GM06990 (cell line): ENCODE measurements at places on chromosomes 11 and 22.

GRCh38 chr11:27868226-27868625 lies 168.0 kb upstream of the BDNF start:
- DNase-seq = no peak

DNA sequence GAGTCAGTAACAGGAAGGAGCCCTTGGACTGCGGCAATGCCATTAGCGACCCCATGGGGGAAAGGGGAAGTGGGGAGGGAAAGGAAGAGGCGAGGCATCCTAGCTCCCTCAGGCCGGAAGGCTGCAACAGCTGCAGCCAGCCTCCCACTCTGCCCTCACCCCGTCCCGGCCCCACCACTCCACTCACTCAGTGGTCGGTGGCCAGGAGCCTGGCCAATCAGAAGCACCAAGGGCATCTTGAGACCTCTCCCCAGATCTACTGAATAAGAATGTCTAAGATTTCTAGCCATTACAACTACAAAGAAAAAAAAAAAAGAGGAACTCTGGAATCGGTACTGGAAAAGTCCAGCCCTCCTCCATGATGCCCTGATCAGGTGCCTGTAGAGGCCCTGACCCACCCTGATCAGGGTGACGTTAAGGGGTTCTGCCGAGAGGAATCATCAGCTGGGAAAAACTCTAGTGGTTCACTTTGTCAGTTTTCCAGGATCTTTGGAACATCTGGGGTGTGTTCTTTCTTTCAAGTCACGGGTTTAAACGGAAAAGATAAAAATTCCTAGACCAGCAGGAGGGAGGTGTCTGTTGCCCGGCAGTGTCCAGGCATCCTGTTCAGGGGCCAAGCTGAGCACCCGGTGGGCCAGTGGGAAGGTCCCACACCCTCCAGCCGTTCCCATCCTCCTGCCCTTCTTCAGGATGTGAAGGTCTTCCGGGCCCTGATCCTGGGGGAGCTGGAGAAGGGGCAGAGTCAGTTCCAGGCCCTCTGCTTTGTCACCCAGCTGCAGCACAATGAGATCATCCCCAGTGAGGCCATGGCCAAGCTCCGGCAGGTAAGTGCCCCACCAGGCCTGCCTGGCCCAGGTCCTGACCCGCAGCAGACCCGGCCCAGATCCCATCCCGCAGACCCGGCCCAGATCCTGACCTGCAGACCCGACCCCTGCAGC lies 14.4 kb downstream of the OAF start:
- no peak for DNase-seq

DNA sequence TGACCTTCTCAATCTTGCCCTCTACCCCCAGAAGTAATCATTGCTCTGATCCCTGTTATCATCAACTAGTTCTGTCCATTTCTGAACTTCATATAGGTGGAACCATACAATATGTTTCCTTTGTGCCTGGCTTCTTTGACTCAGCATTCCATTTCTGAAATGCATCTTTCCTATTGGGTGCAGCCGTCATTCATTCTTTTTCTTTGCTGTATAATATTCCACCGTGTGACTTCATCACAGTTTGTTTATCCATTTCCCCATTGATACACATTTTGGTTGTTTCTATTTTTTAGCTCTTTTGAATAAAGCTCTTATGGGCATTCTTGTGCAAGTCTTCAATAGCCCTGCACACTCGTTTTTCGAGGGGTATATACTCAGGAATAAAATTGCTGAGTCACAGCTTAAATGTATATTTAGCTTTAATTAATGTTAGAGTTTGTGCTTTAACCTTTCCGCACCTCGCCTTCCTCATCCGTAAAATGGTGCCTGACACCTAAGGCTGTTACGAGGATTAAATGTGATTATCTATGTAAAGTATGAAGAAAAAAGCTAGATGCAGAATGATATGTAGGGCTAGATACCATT lies 491.6 kb downstream of the MIAT start:
- DNase-seq = no peak

GRCh38 chr11:59822989-59823566 lies 12.5 kb upstream of the MRPL16 start:
- no peak for DNase-seq

DNA sequence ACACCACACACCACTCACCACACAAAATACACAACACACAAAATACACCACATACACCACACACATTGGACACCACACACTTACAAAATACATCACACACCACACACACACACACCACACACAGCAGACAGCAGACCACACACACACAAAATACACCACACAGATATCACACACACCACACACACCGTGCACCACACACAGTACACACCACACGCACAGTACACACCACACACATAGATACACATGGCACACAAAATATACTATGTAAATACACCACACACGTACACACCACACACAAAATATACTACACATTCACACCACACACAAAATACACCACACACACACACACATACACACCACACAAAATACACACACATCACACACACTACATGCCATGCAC lies 1243.5 kb downstream of the BRD1 start:
- DNase-seq = no peak

DNA sequence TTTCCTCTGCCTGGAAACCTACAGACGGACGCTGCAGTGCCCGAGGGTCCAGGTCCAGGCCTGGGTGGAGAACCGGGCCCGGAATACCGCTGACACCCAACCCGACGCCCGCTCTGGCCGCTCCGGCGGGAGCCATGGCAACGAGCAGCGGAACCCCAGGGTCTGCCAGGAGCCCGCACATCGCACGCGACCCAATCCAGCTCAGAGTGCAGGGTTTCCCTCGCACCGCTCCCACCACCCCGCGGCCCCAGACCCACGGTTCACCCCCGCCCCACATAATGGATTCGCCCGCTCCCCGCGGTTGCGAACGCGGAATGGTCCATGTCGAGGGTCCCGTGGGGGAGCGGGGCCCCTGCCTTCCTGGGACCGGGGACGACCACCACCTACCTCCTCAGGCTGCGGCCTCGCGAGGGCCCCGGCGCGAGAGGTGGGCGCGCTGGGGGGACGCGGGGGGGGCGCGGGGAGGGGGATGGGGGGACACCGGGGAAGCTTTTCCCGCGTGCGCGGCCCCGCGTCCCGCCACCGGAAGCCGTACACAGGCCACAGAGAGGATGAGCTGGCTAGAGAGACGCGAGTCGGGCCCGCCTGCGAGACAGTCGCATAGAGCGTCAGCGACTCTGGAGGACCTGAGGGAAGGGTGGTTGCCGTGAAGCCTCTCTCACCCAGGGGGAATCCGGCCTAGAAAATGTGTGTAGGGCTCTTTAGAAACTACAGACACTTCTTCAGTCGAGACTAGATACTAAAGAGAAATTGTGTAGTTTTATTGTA lies at the start of gene SSRP1:
SSRP1 (minus strand) TSS at position 550 of the 768 bp plus-strand sequence. CDS start 771 bp downstream, outside the sequence.
- DNase-seq = peak; percentile 85
